ENCODE measurements at places on chromosomes 5 and 9.

- DNase-seq, result no peak
Measured at GRCh38 chr9:127980060-127980705, 606 bp downstream of the EEIG1 start.

DNA sequence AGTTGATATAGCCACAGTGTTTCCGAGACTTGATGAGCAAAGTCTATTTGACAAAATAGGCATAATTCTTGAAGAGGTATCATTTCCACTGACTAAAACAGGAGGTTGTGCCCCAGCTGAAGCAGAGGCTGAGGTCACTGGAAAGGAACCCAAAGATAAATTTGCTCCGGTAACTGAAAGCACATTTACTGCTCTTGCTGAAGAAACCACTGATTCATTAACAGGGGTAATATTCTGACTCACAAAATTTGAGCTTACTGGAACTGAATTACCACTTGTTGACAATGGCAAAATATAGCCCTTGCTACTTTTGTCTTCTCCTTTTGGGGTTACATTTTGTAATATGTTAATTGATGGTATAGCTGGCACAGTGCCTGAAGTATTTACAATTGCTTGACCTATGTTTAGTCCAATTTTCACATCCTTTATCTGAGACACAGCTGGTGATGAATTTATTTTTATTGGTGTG is 30.2 kb downstream of the MLANA start:
- no peak for DNase-seq

DNA sequence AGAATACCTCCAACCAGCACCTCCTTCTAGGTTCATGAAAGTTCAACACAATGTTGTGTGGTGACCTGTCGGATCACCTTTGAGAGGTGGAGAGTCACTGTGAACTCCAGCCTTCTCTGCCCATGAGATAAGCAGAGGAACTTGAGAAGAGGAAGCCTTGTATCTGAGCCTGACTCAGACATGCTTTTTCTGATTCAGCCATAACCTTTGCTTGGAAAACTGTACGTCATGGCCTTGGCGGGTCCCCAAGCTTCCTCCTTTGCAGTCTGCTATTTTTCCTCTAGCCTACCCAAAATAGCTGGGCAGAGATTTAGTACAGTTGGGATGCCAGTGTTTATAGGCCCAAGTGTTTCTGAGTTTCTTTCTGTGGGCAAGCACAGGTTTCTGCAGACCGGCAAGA is 274.7 kb downstream of the CETN3 start:
- peak; percentile 11 for DNase-seq

DNA sequence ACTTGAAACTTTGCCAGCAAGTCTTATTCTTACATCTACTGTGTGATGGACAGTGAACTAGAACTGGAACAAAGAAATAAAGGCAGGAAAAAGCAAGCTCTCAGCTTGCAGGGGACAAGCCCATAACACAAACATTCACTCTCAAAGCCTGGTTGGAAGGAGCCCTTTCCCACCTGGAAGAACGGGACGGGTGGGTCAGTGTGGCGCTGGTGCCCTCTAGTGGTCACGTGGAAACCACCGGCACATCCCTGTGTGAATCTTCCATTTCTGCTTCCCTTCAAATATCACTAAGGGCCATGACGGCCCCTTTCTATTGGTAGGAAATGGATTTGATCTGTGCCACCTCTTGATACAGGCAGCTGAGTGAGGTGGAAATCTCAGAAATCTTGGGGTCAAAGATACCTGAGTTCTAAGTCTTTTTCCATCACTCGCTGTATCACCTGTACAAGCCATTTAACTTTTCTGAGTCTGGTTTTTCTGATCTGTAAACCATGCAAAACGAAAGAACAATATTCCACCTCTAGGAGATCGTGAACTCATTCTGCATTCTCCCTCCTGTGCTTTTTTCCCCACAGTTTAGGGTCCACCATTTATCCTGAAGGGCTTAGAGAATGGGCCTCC is 211.6 kb downstream of the MSX2 start:
- DNase-seq, result peak; percentile 4

- DNase-seq, result no peak
Measured at GRCh38 chr5:36172599-36172998, 20.7 kb downstream of the SKP2 start.

GRCh38 chr9:69554945-69555344 is 117.2 kb downstream of the APBA1 start:
- DNase-seq, result peak; percentile 32

GRCh38 chr9:32253731-32254130 is 130.7 kb upstream of the ACO1 start:
- no peak for DNase-seq

DNA sequence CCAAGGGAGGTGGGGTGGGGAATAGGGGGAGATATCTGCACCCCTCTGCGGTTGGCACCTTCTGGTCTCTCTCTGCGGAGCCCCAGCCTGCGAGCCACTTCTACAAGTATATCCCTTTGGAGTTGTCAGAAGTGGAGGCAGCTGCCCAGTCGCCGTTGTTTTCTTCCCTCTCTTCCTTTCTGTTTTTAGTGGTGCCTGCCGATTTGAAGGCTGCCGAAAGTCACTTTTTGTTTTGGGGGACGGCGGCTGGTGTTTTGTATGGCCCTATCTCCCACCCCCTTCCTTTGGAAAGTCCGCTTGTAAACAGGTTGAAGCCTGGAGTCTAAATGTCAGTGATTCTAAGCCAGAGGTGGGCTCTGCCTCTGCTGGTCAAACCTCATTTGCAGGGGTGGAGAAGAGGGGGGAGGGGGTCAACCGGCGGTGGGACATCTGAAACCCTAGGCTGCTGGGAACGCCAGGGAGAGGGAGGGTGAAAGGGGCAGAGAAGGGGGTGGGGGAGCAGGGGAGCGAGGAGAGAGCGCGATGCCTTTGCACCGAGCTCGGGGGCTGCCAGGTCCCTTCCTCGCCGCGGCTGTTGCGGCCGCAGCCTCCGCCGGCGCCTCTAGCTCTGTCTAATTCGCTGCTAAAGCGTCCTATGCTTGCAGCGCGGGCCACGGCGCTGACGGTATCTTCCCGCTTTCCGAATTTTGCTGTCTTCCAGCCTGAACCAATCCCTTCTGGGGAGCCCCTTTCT is at the start of gene FGF10:
Gene FGF10, minus strand, starts transcription at position 331 of the 733 bp plus-strand sequence. CDS start 738 bp downstream, outside the sequence.
- no peak for DNase-seq

GRCh38 chr5:126810596-126811380 is 33.9 kb downstream of the LMNB1 start:
- DNase-seq, result no peak

- DNase-seq, result no peak
Measured at GRCh38 chr9:127065592-127065991, 56.8 kb downstream of the ANGPTL2 start.

- no peak for DNase-seq
Measured at GRCh38 chr5:149062371-149063016, 368 bp downstream of the SH3TC2 start.

Data from brain pericyte (primary cell).